ENCODE measurements at places on chromosomes 4 and X. TPM values are rescaled to one million over a fixed set of nuclear protein-coding genes. Genes with fewer than 3 reads are reported as not detected.

DNA sequence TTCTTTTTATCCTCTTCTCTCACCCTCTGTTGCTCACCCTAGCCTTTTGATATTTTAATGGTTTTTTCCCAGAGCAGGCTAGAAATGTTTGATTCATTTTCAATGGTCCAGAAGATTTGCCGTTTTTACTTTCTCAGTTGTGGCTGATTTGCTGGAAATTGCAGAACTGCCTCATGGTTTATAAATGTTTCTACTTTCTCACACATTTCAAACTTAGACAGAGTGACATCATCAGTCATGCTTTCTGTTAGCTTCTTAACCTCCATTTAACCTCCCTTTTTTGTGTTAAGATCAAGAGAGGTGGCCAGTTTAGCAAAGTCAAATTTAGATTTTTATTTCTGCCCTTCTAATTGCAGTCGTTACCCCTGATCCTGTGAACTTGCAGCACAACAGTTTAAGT is 8.7 kb downstream of the RXFP1 start:
- no peak for DNase-seq

DNA sequence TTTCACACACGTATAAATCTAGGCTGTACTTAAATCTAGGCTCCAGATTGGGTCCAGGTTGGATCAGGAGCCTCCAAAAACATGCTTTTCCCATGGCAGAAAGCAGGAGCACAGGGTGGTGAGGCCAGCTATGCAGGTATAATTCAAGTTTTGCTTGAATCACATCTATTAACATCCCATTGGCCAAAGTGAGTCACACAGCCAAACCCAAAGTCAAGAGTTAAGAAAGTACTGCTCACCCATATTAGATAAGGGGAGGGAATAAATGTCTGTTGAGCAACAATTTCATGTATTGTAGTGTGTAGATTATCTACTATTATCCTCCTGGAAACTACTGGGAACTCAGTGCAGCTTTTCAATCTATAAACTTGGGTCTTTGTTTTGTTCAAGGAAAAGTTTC is 12.8 kb downstream of the SUPT20HL2 start:
- DNase-seq: no peak

DNA sequence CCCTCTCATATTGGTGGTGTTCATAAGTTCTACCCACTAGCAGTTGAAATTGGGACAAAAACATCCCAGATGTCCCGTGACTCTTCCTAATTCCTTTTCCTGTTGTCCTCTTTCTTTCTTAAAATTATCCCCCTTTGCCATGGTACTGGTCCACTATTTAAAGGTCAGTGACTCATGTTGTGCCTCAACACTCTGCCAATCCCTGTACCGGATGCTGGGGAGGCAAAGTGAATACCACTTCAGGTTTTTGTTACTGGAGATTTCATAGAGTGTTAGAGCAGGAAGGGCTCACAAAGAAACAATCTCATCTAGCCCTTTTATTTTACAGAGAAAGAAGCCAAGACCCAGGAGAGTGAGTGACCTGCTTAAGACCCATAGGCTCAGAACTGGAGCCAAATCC is 24.6 kb downstream of the SEPTIN11 start:
- DNase-seq: no peak

DNA sequence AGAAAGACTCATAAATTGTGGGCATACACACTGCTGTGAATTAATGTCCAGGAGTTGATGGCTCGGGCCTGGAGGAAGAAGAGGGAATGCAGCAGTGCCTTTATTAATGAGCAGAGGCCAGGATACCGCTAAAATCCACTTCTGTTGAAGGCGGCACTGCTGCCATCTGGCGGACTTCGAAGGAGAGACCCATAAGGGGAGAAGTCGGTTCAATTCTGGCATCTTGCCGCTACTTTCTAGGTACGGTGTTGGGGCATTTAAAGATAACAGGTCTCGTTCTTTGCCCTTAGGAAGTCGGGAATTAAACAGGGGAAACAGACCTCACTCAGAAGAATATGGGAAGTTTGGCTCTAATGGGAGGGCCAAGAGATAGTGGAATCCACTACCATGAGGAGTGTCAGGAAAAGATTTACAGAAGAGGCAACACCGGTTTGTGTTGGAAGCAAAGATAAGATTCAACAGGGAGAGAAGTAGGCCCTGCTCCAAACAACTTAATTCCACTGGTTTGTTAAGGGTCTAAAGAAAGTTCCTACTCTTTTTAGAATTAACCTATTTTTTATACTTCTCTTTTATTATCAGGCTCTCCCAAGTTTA is 133.6 kb upstream of the GIMD1 start:
- peak; percentile 54 for DNase-seq

DNA sequence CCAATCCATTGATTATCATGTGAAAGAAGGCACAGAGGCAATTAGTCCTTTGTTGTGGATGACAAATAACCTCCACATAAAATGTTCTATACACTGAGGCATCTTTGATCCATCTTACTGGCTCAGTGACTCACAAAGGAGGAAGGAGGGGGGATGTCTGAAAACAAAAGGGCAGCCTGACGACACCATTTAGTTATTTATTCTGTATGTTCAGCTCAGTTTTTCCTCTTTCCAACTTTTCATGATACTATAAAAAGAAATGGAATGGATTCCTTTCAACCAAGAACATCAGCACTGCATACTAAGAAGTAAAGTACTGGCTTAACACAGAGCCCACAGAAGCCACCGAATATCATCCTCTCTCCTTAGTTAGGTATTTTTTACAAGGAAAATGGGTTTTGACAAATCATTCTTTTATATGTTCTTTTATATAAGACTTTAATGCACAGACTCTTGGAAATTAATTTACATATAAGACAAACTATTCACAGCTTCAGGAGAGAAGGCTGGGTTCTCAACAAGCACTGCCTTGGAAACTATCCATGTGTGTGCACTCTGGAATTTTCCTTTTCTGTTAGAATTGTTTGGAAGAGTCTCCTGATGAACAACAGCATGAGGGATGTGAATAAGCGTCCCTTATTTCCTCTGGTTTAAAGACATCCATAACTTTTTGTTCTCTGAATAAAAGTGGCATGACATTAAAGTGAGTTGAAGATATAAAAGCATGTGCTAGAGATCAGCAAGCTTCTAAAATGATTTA is 135.6 kb downstream of the TSPAN5 start:
- no peak for DNase-seq

GRCh38 chr4:89427782-89428181 is 120.2 kb upstream of the GPRIN3 start:
- no peak for DNase-seq

SMIM14 gene
- 47.2 TPM for polyA plus RNA-seq

DNA sequence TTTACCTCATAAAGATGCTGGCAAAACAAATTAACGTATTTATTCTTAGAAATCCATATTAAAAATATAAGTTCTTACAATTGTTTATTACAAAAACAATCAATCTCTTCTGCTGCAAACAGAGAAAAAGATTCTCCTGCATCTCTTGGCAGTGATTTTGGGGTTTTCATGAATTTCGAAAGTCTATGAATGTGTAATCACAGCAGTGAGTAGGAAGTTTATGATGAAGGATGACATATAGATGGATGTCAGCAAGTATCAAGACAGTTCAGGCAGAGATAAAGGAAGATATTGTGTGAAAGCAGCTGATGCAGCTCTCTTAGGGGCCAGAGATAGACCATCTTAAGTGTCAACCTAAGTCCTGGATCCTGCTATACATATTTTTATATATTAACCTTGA is 196.9 kb upstream of the BANK1 start:
- no peak for DNase-seq

- DNase-seq: no peak
Measured at GRCh38 chr4:189845145-189845846, 95.4 kb upstream of the FRG1 start.

ARHGEF38 gene
- polyA plus RNA-seq: 3.9 TPM

DNA sequence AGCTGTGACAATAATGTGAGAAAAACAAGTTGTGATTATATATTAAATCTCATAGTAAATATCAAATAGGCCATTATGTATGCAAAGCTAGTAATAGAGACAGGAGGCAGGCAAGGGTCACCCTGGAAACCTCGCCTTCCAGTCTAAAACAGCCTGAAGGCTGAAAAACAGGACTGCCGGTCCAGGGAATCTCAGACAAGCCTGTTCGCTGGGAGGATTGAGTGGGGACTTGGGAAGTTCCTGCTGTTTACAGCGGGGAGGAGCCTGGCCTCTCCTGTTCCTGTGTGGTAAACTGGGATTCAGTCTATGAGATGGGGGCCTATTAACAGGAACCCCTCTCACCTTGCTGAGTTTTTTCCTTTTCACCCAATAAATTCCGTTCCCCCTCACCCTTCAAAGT is 2317.3 kb downstream of the PCDH7 start:
- DNase-seq: no peak

MAGEB17 gene
- polyA plus RNA-seq: 0.53 TPM

DNA sequence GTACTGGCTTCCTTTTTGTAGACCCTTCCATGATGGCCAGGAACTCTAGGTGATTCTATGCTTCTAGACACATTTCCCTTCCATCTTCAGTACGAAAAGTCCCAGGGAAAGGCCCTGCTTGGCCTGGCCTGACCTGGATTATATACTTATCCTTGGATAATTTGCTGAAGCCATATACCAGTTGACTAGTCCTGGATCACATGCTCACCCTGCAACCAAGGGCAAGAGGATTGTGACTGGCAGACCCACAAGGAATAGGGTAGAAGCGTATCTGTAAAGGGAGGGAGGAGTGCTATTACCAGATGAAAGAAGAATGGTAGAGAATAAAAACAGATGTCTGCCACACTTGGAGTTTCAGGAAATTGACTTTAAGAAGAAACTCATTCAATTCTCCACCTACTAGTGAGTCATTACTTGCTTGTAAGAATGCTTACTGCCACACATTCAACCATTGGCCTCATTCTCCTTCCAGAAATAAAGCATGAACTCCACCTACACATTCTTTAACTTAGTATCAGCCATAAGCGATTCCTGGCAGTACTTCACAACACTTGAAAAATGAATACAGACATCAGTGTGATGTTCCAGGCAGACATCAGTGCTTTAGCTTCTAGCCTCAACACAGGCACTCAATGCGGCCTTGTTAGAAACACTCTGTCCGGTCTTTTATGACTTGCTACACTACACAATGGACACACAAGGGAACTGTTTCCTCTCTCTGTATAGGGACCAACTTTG is 141.8 kb downstream of the CBR4 start:
- no peak for DNase-seq

GRCh38 chr4:17762726-17763125 is 18.7 kb downstream of the FAM184B start:
- DNase-seq: no peak

DNA sequence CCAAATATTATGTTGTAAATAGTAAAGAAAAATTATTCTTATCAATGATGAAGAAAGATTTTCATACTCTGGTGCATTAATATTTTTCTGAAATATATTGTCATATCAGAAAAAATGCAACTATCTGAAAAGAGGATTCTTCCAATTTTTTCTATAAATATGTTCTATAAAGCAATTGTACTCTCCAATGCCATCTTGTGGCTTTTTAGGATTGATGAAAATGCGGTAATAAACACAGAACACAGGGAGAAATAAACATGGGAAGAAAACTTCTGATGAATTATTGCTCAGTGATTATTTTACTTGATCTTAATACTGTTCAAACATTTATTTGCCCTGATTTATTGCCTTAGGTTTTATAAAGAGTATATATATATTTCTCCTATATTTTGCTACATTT is 215.4 kb downstream of the IL1RAPL1 start:
- DNase-seq: no peak

GLOD5 gene
- 1.4 TPM for polyA plus RNA-seq

GAB1 gene
- polyA plus RNA-seq: 48.0 TPM

- no peak for DNase-seq
Measured at GRCh38 chr4:138656990-138657389, 358.6 kb upstream of the NOCT start.

TMEM156 gene
- polyA plus RNA-seq: 3.8 TPM

HS3ST1 gene
- polyA plus RNA-seq: 0.74 TPM

GRCh38 chr4:55941881-55942396 is 6.8 kb upstream of the CEP135 start:
- DNase-seq: no peak

- no peak for DNase-seq
Measured at GRCh38 chr4:158201322-158201721, 9.0 kb upstream of the TMEM144 start.

GRCh38 chr4:77872723-77873445 is 10.3 kb downstream of the MRPL1 start:
- DNase-seq: no peak

DSPP gene
- 0.04 TPM for polyA plus RNA-seq

WFS1 gene
- polyA plus RNA-seq: 30.2 TPM

GRCh38 chr4:77100234-77100633 is 24.4 kb upstream of the CCNI start:
- DNase-seq: no peak

- DNase-seq: no peak
Measured at GRCh38 chrX:479273-479981, 92.7 kb upstream of the PPP2R3B start.

RPS3A gene
- 3,708 TPM for polyA plus RNA-seq

GRCh38 chrX:109777749-109778148 is 44.7 kb upstream of the ACSL4 start:
- no peak for DNase-seq

DNA sequence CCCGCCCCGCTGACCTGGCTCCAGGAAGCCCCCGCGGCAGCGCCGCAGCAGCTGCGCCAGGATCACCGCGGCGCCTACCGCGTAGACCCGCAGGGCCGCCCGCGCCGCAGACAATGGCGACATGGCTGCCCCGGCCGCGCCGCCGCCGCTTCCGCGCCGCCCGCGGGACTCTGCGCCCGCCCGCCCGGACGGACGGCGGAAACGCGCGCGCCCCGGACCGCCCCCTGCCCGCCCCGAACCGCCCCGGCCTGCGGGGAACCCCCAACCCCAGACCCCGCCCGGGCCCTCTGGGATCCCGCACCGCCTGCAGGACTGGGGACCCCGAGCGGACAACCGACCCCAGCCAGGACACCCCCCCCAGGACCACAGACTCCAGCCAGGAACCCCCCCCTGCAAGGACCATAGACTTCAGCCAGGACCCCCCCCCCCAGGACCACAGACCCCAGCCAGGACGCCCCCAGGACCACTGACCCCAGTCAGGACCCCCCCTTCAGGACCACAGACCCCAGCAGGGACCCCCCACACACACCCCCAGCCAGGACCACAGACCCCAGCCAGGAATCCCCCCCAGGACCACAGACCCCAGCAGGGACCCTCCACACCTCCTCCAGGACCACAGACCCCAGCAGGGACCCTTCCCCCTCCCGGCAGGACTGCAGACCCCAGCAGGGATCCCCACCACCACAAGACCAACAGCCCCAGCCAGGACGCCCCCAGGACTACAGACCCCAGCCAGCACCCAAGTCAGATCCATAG is at the start of the genes DHRSX and ZBED1:
TSS of gene DHRSX (minus strand) at position 174 of the 756 bp plus-strand sequence. CDS start at position 123, 51 bp downstream.
TSS of gene ZBED1 (minus strand) at position 174 of the 756 bp plus-strand sequence. CDS start 10,257 bp downstream, outside the sequence.
- DNase-seq: no peak

- DNase-seq: no peak
Measured at GRCh38 chrX:40281336-40282005, 183.7 kb upstream of the BCOR start.

- no peak for DNase-seq
Measured at GRCh38 chrX:30610026-30610425, 32.5 kb upstream of the TASL start.

RNF150 gene
- polyA plus RNA-seq: 25.9 TPM

HHIP gene
- polyA plus RNA-seq: 2.2 TPM

GRCh38 chr4:157294575-157294974 is 74.0 kb downstream of the GRIA2 start:
- no peak for DNase-seq

Measured in renal pelvis (tissue), 12 donors.